ENCODE measurements at places on chromosomes 11 and 22. TPM values are rescaled to one million over a fixed set of nuclear protein-coding genes. Genes with fewer than 3 reads are reported as not detected.

OR52I1 gene
- not detected for total RNA-seq

DNA sequence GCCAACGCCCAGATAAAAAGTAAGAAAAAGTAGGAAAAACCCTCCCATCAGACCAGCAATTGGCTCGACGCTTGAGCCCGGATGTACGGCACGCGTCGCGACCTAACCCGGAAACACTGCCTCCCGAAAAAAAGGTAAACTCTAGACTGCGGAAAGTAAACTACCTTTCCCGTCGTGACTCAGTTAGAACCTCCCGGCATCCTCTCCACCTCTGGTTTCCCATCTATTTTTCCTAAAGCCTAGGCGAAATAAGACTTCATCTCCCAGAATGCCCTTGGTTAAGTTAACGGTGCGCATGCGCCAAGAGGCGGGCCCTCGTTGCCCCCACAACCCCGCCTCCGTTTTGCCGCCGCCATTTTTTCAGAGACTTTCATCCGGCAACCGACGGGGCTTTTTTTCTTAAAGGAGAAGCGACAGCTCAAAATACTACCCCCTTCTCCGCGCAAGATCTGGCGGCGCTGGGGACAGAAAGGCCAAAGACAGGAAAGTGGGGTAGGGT is 678 bp upstream of the ZFP91 start:
- DNase-seq = peak; percentile 96

DNA sequence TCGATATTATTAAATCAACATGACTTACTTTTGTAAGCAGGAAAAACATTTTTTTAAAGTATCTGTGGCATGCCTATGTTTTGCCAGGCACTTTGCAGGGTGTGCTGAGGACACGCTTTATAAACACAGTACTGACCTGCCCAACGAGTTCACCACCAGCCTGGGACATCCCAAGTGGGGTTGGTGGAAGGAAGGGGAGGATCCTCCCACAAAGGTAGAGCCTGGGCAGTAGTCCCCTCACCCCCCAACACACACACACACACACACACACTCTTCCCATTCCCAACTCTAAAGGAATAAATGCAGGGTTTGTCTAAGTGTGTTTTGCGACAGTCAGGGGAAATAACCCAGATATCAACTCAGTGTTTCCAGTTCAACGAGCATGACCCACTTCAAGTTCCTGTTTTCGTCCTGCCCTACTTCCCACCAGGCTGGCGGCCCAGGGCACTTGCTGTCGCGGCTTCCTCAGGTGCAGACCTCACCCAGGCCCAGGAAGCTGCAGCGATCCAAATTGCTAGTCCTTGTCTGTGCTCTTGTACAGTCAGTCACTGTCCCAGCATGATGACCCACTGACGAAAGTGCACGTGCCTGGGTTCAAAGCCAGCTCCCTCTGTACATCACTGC is 3.1 kb downstream of the CERK start:
- no peak for DNase-seq

- DNase-seq = no peak
Observed at GRCh38 chr11:68942095-68942620, 38.5 kb downstream of the IGHMBP2 start.
